ENCODE measurements at places on chromosomes 3 and 15.

DNA sequence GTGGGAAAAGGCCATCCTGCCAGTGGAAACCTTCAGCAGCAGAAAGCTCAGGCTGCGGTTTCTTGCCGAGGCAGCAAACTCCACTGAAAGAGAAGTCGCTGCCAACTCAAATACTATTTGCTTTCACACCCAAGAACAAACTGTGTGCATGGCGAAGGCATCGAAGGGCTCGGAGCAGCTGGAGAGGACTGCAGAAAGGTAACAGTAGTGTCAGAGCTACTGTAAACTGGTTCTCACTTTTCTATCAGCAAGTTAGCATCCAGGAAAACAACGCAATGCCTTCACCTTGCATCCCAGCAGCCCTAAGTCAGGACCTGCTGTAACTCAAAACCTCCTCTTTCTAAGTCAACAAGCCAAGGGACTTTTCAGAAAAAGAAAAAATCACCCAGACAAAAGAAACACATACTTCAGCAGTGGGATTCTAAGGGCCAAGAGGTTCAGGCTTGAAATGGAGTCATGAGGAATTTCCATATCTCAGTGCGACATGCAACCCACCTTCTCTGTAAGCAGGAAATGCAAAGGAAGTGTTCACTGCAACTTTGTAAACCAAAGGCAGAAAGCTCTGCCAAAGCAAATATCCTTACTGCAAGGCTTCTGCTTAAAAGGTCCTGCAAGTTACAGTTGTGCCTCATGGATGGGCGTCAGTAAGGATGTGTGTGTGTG is 193.5 kb downstream of the FOXP1 start:
- peak; percentile 17 for DNase-seq

DNA sequence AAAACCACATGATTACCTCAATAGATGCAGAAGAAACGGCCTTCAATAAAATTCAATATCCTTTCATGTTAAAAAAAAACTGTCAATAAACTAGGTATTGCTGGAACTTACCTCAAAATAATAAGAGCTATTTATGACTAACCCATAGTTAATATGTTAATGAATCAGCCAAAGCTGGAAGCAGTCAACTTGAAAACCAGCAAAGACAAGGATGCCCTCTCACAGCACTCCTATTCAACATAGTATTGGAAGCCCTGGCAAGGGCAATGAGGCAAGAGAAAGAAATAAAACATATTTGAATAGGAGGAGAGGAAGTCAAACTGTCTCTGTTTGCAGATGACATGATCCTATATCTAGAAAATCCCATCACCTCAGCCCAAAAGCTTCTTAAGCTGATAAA is 456.1 kb downstream of the OCA2 start:
- no peak for DNase-seq

DNA sequence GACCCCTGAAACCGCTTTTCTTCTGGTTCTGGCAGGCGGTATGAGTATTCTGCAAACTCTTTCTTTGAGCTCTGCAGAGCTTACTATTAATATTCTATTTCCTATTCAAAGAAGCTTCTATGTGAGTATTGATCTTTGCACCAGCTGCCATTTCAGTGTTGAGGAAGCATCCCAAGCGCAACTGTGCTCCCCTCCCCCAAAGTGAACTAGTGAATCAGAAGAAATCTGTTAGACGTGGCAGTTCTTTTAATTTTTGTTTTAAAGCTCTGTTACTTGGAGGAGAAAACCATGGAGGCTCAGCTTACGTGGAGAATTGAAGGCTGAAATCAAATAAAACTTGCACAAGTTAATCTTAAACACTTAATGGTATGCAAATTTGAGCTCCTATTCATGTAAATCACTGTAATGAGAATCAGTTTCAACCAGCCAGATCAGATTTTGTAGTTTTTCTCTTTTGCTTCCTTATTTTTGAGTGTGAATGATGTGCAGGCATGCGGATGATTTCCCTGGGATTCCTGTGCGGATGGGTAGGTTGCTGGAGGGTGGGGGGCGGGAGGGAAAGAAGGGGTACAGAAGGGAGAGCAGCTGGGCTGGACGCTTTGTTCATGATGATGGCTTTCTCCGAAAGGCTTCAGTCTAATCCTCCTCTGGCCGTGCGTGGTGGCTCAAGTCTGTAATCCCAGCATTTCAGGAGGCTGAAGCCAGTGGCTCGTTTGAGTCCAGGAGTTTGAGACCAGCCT is 16.1 kb upstream of the AGBL1 start:
- DNase-seq, result peak; percentile 94

DNA sequence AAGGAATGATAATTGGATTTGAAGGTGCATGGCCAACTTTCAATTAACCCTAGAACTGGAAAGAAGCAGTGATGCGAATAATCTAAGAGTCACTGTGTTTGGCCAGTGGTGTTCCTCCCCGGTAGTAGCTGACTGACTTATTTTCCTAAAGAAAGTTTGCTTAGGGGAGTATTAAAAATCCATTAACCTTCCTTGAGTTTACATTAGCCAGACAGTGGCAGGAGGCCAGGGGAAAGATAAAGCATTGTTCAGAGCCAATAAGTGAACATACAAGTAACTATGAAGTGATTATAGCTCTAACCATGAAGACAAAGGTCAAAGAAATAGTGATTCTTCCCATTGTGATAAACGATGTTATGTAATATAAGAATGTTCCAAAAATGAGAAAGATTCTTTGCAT is 8.9 kb upstream of the TMEM202 start:
- no peak for DNase-seq

DNA sequence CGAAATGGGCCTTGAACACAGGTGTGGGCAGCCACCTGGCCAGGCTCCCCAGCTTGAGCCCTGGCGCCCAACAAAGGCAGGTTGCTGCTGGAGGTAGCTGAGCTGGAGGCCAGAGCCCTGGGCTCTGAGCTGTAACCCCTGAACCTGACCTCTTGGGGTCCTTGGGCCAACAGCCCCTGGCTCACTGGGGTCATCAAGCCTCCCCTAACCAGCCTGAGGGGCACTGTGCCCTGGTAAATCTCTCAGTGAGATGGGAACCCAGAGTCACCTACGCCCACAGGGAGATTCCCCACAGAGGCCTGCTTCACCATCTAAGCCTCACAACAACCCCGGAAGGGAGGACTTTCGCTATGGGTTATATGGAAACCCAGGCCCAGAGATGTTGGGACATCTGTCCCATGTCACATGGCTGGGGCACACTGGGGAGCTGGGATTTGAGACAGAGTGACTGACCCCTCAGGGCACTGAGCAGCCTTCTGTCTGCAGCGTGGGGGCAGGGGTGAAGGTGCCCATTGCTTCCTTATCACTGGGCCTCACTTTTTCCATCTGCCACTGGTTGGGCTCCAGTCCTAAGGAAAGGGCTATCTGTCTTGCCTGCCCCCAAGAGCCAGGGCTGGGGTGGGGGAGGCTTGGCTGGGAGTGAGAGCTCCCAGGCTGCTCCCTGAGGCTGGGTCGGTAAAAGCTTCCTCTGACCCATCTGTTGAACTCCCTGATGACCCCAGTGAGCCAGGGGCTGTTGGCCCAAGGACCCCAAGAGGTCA is 59.1 kb downstream of the IQSEC1 start:
- no peak for DNase-seq

GRCh38 chr3:34189133-34189532 is 390.7 kb downstream of the PDCD6IP start:
- DNase-seq, result no peak

GRCh38 chr3:160464321-160464720 is 14.7 kb upstream of the TRIM59 start:
- DNase-seq, result no peak

GRCh38 chr3:107369791-107370190 is 7.4 kb upstream of the CCDC54 start:
- DNase-seq, result no peak

GRCh38 chr3:57434041-57434440 is 110.1 kb downstream of the DNAH12 start:
- DNase-seq, result peak; percentile 63

DNA sequence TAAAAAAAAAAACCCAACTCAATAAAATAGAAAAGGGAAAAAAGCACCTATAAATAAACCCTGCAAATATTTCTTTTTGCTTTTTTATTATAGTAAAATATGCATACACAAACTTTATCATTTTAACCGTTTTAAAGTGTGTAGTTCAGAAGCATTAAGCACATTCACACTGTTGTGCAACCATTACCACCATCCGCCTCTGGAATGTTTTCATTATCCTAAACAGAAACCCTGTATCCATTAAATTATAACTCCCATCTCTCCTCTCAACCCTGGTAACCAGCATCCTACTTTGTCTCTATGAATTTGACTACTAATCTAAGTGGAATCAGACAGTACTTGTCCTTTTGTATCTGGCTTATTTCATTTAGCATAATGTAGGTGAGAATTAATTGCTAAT is 15.0 kb downstream of the CDCP1 start:
- DNase-seq, result no peak

GRCh38 chr15:33722005-33722672 is 246.2 kb upstream of the CHRM5 start:
- DNase-seq, result no peak
